CD8-positive, alpha-beta memory T cell (primary cell): ENCODE measurements at places on chromosomes 4 and X.

- DNase-seq, result no peak
Observed at GRCh38 chrX:152945021-152945979, 47.4 kb downstream of the ZNF185 start.

DNA sequence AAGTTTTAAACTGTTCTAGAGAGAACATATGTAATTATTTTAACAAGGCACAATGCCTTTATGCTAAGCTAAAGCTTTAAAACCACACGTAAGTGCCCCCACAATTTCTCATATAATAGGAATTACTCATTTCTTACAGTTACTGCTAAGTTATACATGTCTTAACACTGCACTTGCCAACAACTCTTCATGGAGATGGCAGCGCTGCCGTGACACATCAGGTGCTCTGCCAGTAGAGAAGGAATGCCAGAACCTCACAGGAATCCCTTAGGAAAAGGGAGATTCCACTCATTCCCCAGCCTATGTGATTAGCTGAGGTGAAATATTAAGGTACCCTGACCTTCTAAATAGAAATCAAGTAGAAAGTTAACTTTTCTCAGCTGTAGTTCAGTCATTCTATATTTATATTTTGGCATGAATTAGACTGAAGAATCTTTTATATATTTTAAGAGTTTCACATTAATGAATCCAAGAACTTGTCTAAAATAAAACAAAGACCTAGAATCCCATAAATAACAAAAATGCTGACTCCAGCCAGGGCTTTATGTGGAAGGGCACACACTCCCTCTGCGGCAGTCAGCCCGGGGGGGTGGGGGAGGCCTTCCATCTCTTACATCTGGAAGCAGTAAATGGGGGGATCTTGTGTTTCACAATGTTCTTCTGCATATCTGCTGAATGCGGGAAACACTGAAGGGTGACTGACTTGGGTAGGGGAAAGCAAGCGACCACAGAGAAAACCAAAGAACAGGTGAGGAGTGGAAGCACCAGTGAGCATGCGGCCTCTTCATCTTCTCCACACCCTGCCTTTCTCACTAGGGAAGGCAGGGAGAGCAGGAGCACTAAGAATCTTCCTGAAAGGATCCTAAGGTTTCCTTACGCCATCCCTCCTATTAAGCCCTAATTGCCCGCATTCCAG lies 23.7 kb downstream of the ACSL1 start:
- DNase-seq, result no peak

DNA sequence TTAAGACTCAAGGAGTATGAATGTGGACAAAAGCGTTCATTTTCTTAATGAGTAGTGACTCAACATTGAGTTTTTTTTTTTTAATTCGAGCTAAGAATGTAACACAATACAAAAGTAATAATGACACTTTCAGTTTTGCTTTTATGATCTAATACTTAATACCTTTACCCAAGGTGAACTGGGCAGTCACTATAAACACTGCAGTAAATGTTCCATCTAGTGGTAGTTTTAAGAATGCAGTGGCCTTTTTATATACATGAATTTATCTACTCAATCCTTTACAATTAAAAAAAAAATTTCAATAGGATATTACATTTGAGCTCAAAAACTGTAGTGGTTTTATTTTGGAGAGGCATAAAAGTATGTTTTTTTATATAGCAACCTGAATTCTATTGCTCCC lies 33.9 kb downstream of the PDK3 start:
- peak; percentile 53 for DNase-seq

DNA sequence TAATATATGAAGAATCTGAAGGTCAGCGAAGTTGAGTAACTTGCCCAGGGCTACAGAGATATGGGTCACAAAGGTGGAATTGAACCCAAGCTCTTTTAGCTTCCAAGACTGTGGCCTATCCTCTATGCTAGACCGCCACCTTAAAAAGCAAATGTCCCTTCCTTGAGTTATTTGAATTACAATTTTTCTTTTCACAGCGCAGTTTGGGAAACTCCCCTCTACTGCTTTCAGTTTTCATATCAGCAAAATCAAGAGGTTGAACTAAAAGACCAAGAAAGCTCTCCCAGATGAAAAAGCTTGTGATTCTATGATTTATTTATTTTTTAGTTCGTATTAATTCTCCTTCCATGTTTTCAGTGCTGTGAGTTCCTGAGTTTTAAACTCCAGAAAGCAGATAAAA lies 174.5 kb upstream of the C1QTNF7 start:
- DNase-seq, result no peak

GRCh38 chr4:26144526-26145155 lies 176.2 kb upstream of the RBPJ start:
- no peak for DNase-seq

DNA sequence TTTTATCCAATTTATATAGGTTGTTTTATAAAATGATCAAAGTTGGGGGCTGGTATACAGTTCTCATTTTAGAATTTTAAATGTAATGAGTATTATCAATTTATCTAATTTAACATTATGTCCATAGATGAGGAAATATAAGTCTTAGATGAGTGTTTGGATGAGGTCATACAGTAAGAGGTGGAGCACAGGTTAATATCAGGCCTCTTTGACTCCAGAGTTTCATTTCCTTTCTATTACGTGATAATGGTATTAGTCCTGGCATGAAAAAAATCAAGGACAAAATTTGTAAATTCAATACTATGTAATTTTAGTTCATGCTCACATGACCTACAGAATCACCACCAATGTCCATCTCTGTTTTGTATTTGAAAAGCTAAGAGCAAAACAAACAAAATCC lies 269.8 kb downstream of the FSTL5 start:
- DNase-seq, result no peak

DNA sequence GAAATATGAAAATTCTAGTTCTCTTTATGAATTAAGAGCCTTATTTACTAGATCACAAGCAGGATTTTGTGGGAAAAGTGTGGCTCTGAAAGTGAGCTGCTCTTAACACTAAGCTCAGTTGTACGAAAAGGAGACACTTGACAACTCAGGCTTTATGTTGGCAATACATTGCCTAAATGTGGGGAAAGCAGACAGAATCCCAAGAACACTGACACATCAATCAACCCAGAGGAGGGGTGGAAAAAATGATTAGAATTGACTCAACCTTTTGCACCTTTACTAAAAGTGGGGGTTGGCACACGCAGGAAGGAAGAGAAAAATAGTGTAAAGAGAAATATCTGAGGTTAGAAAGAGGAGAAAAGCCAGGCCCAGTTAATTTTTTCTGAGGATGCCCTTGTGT lies 61.6 kb downstream of the CHST7 start:
- DNase-seq, result no peak

- no peak for DNase-seq
Observed at GRCh38 chrX:9885150-9885549, 82.0 kb upstream of the CLDN34 start.

- no peak for DNase-seq
Observed at GRCh38 chr4:86043755-86044592, 315.9 kb downstream of the MAPK10 start.

- DNase-seq, result no peak
Observed at GRCh38 chrX:22015139-22015750, 16.9 kb upstream of the PHEX start.

DNA sequence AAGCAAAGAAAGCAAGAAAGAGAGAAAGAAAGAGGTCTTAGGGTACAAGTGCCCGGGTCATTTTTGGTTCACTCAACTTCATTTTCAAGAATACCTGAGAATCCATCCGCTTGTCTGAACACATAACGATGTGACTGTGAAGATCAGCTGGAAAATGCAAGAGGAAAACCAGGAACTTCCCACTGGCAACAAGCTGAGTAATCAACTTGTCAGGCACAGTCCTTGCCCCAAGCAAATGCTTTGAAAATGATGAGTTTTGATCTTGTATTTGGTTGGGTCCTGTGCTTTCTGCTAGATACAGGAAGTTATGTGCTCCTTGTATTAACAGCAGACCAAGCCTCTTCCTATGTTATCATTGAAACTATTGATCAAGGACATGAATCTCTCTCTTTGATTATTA lies 239.1 kb downstream of the ASMT start:
- DNase-seq, result no peak

DNA sequence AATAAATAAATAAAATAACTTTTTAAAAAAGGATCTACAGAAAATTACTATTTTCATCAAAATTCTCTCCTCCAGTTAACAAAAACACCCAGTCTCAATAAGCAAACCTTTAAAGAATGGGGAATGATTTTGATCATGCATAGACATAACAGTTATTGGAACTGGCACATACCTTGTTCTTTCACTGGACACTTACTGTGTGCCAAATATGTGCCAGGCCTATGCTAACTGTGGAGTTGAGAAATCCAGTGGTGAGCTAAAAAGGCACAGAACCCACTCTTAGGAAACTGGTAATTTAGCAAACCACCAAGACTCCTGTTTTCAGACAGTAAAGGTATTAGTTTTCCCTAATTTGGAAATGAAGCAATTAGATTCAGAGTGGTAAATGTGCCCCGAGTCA lies 39.1 kb downstream of the CLOCK start:
- DNase-seq, result no peak

GRCh38 chr4:1599026-1599481 lies 85.1 kb downstream of the FAM53A start:
- DNase-seq, result peak; percentile 45

- no peak for DNase-seq
Observed at GRCh38 chr4:180751009-180751408, 1492.2 kb upstream of the TENM3 start.

DNA sequence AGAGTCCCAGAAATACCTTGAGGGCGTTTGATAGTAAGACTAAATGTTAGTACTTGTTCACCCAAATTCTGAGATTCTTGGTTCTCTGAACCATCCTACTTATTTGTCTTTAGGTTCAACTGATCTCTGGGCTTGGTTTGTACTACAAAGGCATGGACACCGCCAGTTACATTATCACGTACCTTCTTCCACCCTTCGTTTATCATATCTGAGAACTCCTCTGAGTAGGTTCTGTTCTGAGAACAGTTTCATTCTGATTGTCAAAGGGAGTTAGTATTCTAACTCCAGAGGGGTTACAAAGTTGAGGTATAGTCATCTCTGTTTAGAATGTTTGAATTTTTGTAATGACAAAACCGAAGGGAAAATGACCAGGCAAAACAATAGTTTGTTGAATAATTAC lies 19.3 kb downstream of the ZFX start:
- DNase-seq, result no peak

- DNase-seq, result peak; percentile 28
Observed at GRCh38 chrX:19739683-19740082, 147.7 kb downstream of the SH3KBP1 start.
